HT1080 (cell line): ENCODE measurements at places on chromosomes 2 and 18. TPM values are rescaled to one million over a fixed set of nuclear protein-coding genes. Genes with fewer than 3 reads are reported as not detected.
A peak's percentile ranks its signal among the peaks of the same experiment; 100 is the strongest.

GRCh38 chr2:44952806-44953498, 11.4 kb downstream of the SIX3 start:
- DNase-seq: no peak

DNA sequence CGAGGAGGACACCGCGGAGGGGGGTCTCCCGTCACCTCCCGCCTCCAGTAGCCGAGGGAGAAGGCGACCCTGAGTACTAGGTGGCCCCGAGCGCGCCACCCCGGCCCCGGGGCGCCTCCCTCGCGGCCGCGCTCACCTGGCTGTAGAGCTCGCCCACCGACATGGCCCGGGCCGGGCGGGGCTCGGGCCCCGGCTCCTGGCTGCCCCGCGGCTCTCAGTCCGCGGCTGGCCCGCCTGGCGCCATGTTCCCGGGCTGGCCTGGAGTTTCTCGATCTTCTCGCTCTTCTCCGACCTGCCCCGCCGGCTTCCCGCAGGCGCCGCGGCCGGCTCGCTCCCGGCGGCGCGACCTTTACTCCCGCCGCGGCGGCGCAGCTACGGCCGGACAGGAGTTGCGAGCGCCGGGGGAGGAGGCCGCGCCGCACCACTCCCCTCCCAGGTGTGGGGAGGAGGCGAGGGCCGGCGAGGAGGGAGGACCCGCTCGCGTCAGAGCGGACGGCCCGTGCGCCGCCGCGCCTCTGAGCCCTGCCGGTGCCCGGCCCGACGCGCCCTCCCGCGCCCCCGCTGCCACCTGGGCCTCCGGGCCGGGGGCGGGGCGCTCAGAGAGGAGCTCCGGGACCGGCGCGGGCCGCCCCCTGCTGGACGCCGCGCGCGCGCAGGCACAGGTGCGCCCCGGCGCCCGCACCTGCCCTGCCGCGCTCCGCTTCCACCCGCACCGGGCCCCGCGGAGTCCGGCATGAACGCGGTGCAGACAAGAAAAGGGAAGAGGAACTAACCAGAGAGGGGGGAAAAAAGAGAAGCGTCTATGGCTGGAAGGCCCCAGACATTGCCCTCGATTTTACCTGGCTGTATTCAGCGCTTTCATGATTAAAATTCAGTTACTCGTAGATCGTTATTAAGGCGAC, at the start of gene MYO5B:
MYO5B (minus strand) TSS at position 517 of the 902 bp plus-strand sequence; CDS start at position 163, 354 bp downstream.
- DNase-seq: peak; percentile 39

GRCh38 chr2:43111788-43112554, 114.4 kb downstream of the ZFP36L2 start:
- DNase-seq: no peak

- peak; percentile 41 for DNase-seq
These were observed 382.3 kb upstream of the CRIM1 start for GRCh38 chr2:35973132-35973736.

DNER gene
- 42.9 and 51.3 TPM in 2 replicates for total RNA-seq
